PC-3 (cell line): ENCODE measurements at places on chromosomes 6 and 20. TPM values are rescaled to one million over a fixed set of nuclear protein-coding genes. Genes with fewer than 3 reads are reported as not detected.

DNA sequence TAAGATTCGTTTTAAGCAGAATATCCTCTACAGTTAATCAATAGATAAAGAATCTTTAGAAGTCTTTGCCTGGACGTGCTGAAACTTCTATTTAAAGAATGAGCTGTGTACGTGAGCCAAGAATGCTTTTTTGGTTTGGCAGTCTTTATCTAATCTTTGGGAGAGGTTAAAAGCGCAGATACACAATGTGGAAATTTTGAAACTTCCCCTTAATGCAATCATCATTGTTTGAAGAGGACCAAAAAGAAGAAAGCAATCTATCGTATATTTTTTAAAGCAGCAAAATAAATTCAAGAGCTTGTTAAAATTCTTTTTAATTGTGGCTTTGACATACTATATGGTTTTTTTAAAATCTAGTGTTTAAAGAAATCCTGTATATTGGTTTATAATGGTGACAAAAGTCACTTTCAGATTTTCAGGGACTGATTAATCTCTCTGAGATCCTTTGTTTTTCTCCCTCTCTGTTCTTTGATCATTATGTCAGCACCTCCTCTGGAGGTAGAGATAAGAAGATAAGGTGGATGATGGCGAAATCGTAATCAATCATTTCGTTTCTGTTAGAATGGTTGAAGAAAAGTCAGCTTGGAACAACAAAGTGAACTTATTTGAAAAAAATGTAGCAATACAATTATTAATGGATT, 92.1 kb upstream of the FAM184A start:
- no peak for DNase-seq

- DNase-seq = no peak
These were observed 276.0 kb downstream of the NRN1 start for GRCh38 chr6:5730585-5731263.

DNA sequence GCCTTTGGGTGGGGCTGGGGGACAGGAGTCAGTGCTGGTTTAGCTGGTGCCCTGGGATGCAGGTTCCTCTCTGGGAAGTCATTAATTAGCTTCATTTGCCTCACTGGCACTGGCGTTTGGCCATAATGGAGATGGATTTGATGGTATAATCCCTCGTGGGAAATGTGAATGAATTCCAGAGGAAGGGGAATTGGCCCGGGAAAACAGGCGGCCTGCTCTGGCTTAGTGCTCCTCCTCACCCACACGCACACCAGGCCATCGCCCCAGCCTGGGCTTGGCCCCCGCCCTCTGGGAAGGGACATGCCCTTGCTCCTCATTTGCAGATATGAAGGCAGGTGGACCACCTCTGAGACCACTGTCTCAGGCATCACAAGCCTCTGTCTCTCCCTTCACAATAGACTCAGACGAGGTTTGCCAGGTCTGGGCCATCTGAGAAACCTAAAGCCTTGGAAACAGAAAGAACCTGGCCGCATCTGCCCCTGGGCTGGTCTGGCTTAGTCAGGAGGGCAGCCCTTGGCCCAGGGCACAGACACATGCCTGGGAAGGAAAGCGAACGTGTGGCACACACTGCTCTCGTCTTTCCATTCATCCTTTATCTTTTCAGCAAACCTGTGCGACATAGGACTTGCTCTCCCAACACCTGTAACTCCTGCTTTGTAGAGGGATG, 199.2 kb upstream of the CDH4 start:
- DNase-seq = no peak

DZANK1 gene
- total RNA-seq = 2.6 and 3.2 TPM in 2 replicates

- no peak for DNase-seq
These were observed 1.7 kb upstream of the TREM2 start for GRCh38 chr6:41164551-41165120.

DNA sequence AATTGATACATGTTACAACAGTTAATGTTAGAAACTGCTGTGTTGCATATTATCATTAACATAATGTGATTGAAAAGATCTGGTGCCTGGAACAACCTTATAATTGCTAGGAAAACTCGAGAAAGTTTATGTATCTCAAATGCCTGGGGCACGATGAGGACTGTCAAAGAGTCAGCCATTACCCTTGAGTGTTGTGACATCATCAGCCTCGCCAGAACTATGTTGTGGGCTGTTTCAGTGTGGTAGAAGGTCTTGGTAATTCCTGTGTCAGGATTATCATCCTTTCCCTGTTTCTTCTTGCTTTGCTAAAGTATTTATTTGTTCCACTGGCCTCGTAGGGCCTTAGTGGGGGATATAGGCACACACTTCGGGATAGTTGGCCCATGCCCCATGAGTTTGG, 185.1 kb downstream of the DTNBP1 start:
- no peak for DNase-seq

BMP2 gene
- total RNA-seq = 0.40 and 0.73 TPM in 2 replicates

LST1 gene
- total RNA-seq = not detected in 2 replicates

GRCh38 chr20:23445596-23446217, 6.2 kb downstream of the CSTL1 start:
- DNase-seq = peak; percentile 93
